Kasumi-1 (cell line): ENCODE measurements at places on chromosomes 12 and 14.

- DNase-seq: no peak
Observed at GRCh38 chr12:80807640-80808288, 91.1 kb downstream of the MYF5 start.

DNA sequence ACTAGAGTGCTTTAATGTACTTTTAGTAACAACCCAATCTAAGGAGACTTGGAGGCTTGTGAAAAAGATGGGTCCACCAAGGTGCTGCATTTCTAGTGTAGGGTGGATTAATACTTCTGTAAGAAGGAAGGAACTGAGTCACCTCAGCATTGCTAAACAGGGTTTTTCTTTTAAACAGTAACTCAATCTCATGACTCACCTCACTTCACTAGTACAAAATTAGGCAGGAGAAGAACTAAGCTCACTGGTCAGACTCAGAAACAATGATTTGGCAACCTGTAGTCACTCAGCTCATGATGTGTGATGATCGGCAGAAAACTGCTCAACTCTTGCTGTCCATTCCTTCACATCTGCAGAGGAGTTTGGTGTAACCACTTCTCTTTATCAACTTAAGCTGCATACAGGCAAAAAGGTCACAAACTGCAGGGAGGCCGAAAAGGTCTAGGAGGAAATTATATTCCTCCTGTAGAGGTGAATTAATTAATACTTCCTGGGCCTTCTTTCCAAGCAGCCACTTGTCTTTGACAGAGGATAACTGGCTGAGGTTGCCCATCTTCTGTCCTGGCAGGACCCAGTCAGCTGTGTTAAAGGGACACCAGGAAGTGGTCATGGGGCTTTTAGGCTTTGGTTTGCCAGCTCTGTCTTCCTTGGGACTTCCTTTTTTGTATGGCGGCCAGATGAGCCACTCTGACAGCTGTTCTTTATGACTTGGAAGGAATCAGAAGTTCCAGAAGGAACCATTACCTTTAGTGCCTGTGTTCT lies 466.9 kb downstream of the FUT8 start:
- peak; percentile 6 for DNase-seq

DNA sequence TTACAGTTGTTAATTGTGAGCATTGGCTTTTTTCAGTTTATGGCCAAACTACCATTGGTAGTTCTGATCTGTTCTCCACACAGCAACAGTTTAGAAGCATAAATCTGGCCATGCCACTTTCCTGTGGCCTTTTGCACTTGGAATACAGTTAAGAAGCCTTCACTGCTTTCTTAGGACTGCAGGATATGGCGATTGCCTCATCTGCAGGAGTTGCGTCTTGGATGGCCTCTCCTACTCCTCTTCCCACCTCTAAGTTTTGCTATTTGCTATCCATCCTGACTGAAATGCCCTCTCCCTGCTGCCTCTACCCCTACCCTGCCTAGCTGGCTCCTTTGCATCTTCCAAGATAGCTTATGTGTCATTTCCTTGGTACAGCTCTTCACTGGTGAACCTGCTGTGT lies 12.8 kb upstream of the BMAL2 start:
- no peak for DNase-seq

DNA sequence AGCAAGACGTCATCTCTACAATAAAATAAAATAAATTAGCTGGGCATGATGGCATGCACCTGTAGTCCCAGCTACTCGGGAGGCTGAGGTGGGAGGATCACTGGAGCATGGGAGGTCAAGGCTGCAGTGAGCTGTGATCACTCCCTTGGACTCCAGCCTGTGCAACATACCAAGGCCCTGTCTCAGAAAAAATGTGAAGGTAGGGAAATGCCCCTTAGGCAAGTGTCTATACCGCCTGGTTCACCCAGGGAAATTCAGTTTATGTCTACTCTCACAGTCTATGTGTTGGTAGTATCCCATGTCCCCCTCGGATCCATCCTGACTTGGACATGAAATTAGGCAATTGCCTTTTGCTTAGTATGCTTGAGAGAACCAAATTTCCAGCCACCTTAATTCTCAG lies 88.4 kb upstream of the TMEM132C start:
- DNase-seq: no peak

DNA sequence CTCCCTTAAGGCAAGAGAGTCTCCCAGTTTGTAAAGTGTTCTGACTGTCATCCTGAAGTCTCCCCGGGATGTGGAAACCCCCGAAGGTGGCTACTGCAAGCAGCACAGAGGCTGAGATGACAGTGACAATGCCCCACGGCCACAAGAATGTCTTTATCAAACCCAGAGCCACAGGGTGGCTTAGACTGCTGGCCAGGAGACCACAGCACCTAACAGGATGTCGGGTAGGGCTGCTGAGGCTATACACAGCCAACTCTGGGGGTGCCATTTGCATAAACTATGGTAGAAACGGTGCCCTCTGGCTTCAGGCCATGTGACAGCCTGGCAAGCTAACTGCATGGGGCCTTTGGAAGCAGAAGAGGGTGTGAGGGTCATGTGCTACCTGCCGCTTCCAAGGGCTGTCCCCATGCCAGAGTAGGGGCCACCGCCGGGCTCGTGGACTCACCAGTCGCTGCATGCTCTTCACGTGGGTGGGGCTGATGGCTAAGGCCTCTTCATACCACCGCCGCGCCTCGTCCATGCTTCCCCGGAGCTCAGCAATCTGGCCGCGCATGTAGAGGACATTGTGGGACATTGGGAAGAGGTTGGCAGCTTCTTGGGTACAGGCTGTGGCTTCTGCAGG lies 180.9 kb downstream of the CALM1 start:
- no peak for DNase-seq

- no peak for DNase-seq
Observed at GRCh38 chr14:77035267-77035666, 6.8 kb upstream of the IRF2BPL start.

GRCh38 chr12:49633703-49634345 lies 10.5 kb downstream of the PRPF40B start:
- no peak for DNase-seq

- DNase-seq: no peak
Observed at GRCh38 chr12:10268037-10268436, 39.6 kb upstream of the KLRD1 start.
